ENCODE measurements at places on chromosomes 12 and 14.

DNA sequence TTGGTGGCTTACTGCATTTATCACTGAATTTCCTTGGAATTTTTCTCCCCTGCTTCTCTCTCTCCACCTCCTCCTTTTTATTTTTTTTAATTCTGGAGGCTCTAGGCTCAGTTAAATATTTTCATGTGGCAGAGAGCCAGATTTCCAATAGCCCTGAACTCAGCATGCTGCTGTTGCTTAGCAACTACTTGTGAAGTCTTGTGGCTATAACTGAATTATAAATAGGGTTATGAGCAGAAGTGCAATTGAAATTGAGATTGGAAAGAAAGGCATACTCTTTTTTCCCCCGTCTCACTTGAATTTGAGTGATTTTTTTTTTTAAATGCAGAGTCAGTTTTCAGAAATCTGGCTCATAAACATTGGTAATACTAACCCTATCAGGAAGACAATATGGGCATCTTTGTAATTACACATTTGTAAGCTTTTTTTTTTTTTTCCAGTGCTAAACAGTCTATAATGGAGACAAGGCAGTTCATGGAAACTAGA, 38.3 kb downstream of the ATF7IP start:
- DNase-seq: peak; percentile 72

DNA sequence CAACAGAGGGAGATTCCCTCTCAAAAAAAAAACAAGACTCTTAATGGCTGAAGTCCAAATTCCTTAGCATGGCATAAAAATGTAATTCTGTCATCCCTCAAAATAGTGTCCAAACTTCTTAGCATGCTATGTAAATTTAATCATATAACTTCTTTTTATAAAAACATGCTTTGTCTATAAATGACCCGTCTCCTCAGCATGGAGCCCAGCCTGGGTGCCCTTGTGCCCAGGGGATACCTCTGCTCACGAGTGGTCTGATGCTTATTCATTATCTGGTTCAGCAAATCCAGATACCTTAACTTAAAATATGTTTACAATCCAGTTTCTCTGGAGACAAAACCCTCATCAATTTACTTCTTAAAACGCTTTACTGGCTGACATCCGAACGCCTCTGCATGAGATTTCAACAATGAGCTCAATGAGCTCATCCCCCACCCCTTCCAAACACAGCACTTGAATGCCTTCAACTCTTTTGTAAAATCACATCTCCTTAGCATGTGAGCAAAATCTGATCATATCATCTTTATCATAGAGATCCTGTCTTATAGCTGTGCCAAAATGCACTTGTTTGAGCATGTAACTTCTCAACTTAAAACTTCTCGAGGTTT, 15.7 kb downstream of the RTL1 start:
- DNase-seq: no peak

GRCh38 chr14:77316872-77317301, 3.8 kb downstream of the POMT2 start:
- no peak for DNase-seq

- no peak for DNase-seq
Measured at GRCh38 chr14:60944204-60944603, 36.7 kb downstream of the TRMT5 start.

- DNase-seq: no peak
Measured at GRCh38 chr12:98403936-98404335, 111.5 kb upstream of the TMPO start.

- DNase-seq: no peak
Measured at GRCh38 chr12:106863189-106863588, 88.7 kb downstream of the RIC8B start.

DNA sequence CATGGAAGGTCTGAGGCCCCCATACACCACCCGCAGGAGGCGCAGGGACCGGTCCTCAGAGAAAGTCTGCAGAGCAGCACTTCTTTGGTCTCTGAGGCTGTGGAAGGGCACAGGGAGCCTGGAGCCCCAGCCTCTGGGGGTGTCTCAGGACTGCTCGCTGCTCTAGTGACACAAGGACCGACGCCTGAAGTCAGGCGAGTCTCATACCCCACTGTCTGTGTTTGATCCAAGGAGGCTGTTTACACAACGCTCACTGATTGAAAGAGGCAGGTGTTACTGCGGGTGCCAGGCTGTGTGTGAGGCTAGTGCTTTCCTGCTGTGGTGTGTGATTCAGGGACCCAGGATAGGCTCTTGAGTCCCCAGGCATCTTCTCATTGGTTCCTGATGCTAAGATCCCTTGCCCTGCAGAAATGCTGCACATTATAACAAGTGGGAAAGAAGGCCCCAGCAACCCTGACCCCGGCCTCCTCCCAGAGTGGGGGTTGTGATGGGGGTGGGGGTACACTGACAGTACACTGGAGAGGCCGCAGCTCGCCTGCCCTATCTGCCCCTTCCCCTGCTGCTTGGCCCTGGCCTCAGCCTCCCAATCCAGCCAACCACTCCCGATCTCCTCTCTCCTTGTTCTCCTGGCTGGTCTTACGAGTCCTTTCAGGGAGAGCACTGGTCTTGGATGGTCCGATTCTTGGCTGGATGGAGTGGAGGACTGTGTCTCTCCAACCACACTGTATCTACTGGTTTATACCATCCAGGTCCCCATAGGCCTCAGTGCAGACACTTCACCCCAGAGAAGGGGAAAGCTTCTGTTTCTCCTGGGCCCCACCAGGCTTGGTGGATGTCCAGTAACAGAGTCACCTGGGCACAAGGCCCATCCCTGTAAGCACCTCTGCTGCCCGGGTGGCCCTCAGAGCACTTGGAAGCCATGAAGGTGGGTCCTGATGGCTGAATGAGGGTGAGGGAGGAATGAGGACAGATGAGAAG, 6.6 kb downstream of the CACNA2D4 start:
- DNase-seq: no peak

DNA sequence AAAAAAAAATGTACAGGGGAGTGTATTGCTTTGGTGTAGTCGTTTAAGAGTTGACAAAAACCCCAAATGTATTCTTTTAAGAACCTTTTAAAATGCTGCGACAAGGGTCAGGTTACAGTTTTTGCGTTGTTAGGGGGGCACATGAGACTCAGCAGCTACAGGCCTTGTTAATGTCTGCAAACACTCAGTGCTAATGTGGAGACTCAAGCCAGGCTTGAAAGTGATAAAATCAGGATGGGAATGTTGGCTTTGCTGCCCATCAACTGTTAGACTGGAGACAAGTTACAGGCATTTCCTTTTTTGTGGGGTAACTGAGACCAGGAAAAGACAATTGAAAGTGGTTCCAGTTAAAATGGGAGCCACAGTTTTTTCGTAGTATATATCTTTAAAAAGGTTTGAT, 84.8 kb downstream of the PRKCH start:
- DNase-seq: no peak

GRCh38 chr12:19404242-19404880, 34.9 kb upstream of the AEBP2 start:
- DNase-seq: no peak

DNA sequence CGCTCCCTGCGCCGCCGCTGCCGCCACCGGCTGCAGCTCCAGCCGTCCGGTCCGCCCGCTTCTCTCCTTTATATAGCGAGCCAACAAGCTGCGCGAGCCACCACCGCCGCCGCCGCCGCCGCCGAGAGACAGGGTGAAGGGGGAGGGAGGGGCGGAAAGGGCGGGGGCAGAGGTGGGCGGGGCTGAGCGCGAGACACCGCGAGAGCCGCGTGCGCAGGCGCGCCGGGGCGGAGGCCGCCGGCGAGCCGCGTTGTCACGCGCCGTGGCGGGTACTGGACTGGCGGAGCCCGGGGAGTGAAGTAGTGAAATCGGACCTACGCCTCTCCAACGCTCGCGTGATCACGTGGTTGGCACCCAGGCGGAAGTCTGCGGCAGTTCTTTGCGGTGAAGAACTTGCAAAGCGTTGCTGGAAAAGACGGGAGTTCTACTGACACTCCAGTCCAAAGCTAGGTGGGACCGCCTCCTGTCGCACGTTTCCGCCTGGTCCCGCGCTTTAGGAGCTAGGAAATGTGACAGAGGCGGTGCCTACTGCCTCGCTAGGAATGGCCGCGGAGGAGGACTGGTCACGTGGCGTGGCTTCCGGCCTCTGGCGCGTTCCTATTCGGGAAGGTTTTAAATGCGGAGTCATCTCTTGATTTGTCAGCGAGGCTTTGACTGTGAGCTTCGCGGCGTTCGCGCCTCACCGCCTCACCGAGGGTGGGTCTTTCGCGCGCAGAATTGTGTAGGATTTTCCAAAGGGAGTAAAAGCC, at the start of gene GTF2A1:
Gene GTF2A1, minus strand, starts transcription at position 130 of the 749 bp plus-strand sequence. CDS start 441 bp downstream, outside the sequence.
- DNase-seq: peak; percentile 99

GRCh38 chr12:82383930-82384552, 25.7 kb downstream of the METTL25 start:
- DNase-seq: no peak

DNA sequence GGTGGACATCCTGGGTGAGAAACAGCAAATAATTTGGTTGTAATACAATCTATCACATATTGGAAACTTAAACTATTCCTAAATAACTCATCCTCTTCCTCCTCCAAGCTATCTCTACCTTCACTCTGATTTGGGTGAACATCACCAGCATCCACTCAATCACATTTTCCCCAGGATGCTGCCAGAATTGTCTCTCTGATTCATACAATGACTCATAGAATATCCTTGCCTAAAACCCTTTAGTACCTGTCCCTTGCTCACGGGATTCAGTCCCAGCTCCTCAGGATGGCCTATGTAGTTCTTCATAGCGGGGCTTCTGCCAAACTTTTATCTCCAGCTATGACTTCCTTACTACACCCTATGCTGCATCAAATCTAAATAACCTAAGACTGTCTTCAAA, 146.8 kb downstream of the EMP1 start:
- DNase-seq: no peak

- no peak for DNase-seq
Measured at GRCh38 chr14:35222324-35222723, 69.9 kb upstream of the PSMA6 start.

GRCh38 chr12:103442822-103443221, 52.9 kb downstream of the C12orf42 start:
- DNase-seq: no peak

Measured in NCI-H748 treated with DMSO at 0.1 percent for 48 hours (cell line).